Neuronal stem cell (in vitro differentiated cells): ENCODE measurements at places on chromosomes 13 and 19.

DNA sequence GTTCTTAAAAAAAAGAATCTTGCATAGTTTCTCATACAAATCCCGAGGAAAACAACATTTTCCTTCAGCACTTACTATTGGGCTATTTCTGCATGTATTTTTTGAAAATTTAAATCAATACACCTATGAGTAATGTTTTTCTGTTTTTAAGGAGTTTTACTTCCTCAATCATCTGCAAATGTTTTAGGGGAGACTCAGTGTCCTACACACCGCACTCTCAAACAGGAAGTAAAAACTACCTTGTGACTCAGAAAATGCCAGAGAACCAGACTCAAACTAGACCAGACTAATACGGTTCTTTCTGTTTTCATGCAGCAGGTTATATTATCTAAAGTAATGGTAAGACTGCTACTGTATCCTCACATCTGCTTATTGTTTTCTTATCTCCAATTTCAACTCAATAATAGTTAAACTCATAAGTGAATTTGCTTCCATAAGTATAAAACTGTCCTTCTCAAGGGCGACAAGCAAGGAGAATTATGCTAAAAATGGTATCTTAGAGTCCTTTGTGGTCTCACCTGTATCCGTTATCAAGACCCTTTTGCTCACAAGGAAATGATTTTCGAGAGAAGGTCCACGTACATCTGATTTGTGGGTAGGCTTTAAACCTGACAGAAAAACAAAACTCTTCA is 52.5 kb downstream of the FLT3 start:
- no peak for DNase-seq

DNA sequence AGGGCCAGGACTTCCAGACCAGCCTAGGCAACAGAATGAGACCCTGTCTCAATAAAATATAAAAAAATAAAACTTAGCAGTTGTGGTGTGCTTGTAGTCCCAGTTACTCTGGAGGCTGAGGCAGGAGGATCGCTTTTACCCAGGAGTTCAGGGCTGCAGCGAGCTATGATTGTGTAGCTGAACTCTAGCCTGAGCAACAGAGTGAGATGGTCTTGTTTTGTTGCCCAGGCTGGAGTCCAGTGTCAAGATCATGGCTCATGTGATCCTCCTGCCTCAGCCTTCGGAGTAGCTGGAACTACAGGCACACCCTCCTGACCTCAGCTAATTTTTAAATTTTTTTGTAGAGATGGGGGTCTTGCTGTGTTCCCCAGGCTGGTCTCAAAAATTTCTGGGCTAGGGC is 4.3 kb upstream of the JUNB start:
- no peak for DNase-seq

DNA sequence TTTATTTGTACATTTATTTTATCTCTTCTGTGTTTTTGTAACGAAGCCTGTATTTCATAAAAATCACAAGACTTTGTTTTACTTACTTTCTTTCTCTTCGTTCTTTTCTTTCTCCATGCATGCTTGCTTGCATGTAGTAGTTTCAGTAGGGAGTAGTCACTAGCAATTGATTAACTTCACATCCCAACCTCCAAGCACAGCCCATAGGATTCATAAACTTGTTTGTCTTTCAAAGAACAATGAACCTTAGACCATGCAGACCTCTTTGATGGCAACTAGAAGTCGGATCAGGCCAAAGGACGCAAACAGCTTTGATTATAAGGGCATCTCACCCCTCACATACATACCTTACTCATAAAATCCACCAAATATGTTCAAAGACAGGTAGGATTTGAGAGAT is 3.1 kb upstream of the PRR20A start:
- DNase-seq = no peak

DNA sequence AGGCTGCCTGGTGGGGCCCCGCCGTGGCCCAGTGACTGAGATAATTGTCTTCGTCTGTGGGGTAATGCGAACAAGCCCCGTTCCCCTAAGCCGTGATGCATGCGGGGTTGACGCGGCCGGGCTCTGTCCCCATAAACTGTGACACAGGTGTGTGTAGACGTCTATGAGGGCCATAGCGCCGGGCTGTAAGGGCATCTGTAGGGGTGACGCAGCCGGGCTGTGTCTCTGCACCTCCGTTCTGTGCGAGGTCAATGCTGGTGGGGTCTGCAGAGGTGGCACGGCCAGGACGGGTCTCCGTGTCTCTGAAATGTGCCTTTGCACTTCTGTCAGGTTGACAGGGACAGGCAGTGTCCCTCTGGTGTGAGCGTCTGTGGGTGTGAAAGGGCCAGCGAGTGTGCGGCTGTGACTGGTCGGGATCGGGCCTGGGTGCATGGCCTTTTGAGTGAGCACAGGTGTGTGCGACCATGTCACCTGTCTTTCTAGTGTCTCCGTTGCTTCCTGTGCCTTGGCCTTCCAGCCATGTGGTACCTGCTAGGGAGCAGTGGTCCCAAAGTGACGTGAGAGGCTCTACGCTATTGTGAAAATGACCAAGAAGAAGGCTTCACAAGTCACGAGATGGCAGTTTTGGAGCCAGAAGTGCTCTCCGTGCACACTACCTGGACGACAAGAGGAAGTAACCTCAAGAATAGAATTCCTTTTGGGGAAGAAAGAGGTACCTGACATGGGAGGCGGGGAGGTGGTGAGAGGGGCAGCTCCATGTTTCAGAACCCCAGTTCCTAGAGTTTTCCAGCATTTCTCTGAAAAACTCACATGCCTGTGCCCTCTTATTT is 16.4 kb upstream of the ZNF331 start:
- DNase-seq = no peak

DNA sequence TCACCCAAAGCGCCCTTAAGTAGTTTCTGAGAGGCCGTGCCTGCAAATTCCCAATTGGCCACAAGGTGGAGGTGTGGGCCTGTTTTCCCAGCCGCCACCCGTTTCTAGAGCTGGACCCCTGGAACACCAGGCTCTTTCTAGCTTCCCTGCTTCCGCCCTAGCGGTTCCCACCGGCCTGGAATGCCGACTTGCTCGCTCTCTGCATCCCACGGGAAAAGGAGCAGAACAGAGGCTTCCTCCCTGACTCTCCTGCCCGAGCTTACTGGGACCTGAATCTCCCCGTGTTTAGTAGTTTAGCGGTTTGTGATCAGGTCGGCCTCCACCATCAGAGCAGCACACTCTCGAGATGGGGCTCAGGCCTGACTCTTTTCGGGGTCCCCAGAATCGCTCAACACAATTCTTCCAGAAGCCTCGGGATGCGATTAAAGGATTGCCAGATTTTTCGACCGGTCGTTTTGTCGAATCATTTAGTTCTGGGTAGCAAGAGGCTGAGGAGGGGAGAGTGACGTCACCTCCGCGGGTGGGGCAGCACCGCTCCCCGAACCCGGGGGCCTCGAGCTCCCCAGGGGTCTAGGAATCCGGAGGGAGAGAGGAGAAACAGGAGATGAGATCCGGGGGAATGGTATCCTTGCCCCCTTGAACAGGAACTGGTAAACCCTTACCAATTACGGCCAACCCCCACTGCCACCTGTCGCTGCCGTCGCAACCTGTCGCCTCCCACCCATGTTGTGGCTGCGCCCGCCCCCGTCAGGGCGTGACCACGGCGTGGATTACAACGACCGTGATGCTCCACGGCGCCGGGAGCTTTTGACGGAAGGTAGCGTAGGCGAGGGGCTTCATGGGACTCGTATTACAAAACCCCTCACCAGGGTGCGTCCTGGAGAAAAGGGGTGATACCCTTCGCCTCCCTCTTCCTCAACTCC is 8.0 kb downstream of the NAPSA start:
- peak; percentile 36 for DNase-seq

- peak; percentile 75 for DNase-seq
Observed at GRCh38 chr19:49362048-49362928, at the start of gene TEAD2. Gene TEAD2, minus strand, starts transcription at chr19:49362416. Its CDS starts 2,341 bp downstream, at chr19:49360075.
